ENCODE measurements at places on chromosomes 13 and 19.

DNA sequence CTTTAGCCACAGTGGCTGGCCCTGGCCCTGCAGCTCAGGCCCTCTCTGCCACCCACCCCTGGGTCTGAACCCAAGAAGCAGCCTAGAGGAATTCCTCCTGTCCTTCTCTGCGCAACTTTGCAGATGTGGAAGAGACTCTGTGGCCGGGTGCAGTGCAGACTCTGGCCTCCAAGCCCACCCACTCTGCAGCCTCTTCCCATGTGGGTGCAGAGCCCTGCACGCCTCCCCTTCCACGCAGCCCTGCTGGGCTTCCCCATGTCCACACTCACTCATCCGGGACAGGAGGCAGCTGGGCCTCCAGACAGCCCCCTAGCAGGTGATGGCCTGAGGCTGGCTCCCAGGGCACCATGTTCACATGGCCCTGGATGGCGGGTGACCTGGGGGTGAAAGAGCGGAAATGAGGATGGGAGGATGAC, 2.5 kb downstream of the TEX29 start:
- DNase-seq = no peak

DNA sequence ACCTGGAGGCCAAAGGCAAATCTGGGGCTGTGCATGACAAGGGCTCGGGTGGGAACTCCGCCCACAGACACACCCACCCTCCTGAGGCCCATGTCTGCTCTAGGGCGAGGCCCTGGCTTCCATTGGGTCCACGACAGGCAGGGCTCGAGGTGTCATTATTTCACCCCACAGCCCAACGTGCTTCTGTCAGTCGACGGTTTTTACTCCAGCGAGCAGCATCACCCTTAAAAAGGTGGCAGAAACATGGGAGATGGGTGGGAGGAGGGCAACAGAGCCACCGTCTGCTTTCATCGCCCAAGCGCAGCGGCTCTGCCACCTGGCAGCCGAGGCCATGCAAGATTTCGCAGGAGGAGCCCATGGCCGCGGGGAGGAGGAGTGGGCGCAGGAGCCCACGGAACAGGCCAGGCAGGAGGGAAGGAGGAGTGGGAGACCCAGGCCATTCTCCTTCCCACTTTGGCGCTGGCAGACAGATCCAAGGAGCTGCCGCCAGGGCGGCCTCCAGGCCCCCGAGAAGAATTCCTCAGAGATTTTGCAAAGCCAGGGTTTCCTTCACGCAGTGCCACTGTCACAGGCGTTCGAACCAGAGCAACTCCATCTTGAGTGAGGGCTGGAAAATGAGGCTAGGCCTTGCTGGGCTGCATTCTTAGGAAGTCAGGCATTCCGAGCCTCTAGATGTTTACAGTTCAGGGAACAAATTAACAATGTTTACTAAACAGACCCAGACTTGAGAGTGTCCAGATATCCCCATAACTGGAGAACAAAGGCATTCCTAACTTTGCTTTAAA, 49.3 kb upstream of the TUBGCP3 start:
- DNase-seq = no peak

GRCh38 chr13:29953542-29953941, 103.1 kb upstream of the UBL3 start:
- no peak for DNase-seq

- no peak for DNase-seq
Observed at GRCh38 chr13:39311619-39312018, 273.4 kb downstream of the NHLRC3 start.

DNA sequence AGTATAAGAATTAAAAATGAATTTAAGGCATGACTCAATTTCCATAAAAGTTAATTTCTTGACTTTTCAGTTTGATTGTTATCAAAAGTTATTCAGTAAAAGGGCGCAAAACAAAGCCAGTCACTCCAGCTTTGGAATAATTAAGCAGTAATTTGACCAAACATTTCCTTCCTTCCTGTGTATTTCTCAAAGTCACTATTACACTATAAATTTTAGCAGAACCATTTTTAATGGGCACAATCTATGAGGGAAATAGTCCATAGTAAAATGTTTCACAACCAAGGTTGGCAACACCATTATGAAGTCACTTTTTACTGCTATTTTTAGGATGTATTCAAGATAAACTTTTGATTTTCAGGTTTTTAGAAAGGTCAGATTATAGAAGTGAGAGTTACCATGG, 91.0 kb downstream of the DACH1 start:
- DNase-seq = no peak

DNA sequence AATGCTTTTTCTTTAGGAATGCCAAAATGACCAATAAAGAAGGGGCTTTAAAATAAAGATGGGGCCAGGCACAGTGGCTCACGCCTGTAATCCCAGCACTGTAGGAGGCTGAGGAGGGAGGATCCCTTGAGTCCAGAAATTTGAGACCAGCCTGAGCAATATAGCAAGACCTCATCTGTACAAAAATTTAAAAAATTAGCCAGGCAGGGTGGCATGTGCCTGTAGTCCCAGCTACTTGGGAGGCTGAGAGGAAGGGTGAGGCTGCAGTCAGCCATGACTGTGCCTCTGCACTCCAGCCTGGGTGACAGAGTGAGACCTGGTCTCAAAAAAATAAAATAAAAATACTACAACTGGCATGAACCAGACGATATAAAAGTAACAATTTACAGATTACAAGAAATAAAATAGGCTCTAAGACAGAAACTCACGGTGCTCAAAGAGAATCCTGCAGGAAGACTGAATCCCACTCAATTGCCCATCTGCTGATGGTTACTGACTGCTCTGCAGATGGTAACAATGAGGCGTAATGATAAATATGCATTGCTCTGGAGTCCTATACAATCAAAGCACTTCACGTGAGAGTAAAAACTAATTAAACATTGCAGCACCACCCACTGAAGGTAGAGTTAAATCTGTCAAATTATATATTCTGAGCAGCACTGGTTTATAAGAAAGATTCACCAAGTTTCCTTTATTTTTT, 93.2 kb downstream of the LHFPL6 start:
- no peak for DNase-seq

DNA sequence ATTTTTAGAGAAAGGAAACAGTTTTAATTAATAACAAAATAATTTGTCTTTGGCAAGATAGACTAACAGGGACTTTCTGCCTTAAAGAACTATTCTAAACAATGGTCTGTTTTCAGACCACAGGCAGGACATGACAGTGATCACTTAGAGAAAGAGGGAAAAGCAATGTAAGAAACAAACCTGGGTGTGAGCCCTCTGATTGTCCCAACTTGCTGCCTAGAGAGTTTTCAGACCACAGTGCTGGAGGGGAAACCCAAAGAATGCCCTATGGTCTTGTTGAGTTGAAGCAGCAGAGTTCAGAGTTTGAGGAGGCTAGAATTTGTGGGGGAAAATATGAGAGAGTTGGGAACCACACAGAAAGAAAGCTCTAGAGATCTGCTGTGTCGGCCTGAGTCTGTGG, 38.1 kb downstream of the DGKH start:
- no peak for DNase-seq

Measured in brain pericyte (primary cell).